ENCODE measurements at places on chromosomes 1 and 21.

GRCh38 chr1:94912263-94913184 lies 14.4 kb downstream of the CNN3 start:
- DNase-seq, result no peak

GRCh38 chr1:232932486-232933425 lies 17.7 kb upstream of the NTPCR start:
- no peak for DNase-seq

DNA sequence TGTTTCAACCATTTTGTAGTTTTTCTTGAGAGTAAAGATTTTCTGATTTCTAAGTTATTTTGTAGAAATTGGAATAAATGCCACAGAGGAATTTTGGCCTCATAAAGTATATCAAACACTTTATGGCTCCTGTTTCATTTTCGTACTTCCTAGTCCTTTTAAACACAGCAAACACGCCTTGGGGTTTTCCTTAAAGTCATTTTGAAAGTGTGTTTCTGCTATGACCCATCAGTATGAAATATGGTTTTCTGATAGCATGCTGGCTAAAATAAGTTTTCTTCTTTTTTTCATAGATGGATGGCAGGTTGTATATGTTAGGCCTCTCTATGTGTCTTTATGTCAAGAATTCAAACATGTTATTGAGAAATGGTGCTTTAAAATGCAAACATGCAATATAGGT lies 940.1 kb upstream of the TMPRSS15 start:
- no peak for DNase-seq

DNA sequence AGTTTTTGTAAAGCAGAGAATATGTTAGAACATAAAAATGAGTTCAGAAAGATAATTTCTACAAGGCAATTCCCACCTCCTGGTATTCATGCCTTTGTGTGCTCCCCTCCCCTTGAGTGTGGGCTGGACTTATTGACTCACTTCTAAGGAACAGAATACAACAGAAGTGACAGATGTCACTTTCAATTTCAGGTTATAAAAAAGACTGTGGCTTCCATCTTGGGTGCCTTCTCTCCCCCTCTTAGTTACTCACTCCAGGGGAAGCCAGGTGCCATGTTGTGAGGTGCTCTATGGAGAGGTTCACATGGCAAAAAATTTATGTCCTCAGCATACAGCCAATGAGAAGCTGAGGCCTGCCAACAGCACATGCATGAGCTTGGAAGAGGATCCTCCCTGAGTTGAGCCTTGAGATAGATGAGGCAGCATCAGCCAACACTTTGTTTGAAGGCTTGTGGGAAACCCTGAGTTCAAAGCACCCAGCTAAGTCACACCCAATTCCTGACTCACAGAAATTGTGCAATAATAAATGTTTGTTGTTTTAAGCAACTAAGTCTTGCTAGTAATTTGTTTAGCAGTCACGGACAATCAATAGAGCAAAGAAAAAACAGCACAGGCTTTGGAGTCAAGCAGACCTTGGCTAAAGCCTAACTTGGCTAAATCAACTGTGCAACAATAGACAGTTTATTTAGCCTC lies 73.5 kb upstream of the NGF start:
- DNase-seq, result no peak

GRCh38 chr1:203291201-203292096 lies 13.9 kb upstream of the BTG2 start:
- DNase-seq, result no peak

DNA sequence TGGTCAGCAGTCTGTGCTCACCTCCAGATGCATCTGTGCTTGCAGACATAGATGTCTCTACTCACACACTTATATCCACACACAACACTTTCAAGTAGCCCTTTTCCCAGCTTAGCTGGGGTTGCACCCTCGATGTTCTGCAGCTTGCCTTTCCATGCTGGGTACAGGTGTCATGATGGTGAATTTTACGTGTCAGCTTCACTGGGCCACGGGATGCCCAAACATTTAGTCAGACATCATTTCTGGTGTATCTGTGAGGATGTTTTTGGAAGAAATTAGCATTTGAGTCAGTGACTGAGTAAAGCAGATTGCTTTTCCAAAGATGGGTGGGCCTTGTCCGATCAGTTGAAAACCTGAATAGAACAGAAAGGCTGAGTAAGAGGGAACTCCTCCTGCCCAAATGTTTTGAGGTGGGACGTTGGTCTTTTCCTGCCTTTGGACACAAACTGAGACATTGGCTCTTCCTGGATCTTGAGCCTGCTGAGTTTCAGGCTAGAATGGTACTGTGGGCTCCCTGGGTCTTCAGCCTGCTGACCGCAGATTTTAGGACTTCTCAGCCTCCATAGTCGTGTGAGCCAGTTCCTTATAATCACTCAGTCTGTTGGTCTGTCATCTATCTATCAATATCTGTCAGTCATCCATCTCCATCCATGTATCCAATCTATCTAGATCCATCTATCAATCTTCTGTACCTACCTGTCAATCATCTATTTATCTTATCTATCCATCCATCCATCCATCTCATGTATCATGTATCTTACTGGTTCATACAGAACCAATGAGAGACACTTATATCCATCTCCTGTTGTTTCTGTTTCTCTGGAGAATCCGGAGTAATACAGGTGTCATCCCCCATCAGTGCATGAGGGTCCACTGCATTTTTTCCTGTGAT lies 12.7 kb upstream of the OBSCN start:
- no peak for DNase-seq

GRCh38 chr1:17011092-17011438 lies 663 bp downstream of the ATP13A2 start:
- DNase-seq, result peak; percentile 52

- no peak for DNase-seq
Measured at GRCh38 chr1:63612971-63613370, 19.8 kb downstream of the PGM1 start.

GRCh38 chr1:90357995-90358394 lies 359.1 kb downstream of the BARHL2 start:
- DNase-seq, result peak; percentile 8

- no peak for DNase-seq
Measured at GRCh38 chr1:107678993-107679392, 286.0 kb downstream of the VAV3 start.

GRCh38 chr1:166902279-166902678 lies 26.2 kb upstream of the TADA1 start:
- no peak for DNase-seq

- no peak for DNase-seq
Measured at GRCh38 chr1:87197156-87197555, 131.5 kb upstream of the LMO4 start.

DNA sequence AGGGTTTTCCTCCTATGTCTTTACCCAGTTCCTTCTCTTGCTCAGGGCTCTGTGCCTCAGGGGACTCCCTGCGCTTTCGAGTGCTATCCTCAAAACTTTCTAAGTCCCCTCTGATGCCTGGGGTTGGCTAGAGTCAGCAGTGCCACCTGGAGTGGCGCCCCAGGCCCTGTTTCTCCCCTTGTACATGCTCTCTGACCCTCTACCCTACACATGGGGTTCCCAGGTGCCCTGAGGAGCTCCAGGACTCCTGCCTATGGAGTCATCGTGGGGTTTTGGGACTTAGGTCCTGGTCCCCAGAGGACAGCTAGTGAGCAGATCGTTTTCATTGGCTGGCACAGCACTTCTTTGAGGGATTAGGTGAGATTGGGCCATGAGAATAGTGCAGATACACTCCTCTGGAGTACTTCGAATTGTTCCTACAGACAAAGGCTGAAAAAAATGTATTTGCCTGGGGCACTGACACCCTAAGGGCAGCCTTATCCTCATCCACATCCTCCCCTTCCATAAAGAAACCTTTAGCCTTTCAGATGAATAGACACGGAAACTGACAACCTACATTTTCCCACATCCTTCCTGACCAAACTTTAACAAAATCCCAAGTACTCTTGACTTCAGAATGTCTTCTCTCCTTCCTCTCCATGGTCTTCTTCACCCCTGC lies 41.5 kb downstream of the LGR6 start:
- no peak for DNase-seq

GRCh38 chr1:97685360-97685759 lies 235.5 kb downstream of the DPYD start:
- DNase-seq, result no peak

- DNase-seq, result no peak
Measured at GRCh38 chr1:243528459-243529121, 272.7 kb downstream of the SDCCAG8 start.

DNA sequence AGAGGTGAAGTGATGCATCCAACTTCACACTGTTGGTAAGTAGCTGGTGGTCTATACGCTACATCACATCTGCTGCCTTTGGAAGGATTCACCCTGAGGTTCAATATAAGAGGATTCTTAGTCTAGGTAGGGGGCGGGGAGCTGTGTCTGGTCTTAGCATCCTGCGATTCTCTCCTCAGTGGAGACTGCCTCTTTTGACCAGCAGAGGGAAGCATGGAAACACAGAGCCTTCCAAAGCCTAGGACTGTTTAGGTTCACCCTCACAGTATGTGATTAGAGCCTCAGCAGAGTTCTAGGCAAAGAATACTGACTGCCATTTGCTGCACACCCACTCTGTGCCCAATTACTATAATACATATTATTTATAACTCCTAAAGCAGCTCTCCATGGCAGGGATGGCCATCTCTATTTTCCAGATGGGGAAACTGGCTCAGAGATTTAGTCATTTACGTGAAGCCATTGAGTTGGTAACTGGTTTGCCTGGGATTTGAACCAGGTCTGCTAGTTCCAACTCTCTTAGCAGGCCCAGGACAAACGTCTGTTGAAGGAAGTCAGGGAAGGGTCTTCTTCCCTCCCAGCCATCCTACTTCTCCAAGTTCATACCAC lies 28.9 kb upstream of the EFCAB14 start:
- peak; percentile 19 for DNase-seq

GRCh38 chr21:33075128-33075527 lies 5.2 kb downstream of the OLIG1 start:
- no peak for DNase-seq

GRCh38 chr1:78168306-78168705 lies 122.5 kb downstream of the GIPC2 start:
- no peak for DNase-seq

DNA sequence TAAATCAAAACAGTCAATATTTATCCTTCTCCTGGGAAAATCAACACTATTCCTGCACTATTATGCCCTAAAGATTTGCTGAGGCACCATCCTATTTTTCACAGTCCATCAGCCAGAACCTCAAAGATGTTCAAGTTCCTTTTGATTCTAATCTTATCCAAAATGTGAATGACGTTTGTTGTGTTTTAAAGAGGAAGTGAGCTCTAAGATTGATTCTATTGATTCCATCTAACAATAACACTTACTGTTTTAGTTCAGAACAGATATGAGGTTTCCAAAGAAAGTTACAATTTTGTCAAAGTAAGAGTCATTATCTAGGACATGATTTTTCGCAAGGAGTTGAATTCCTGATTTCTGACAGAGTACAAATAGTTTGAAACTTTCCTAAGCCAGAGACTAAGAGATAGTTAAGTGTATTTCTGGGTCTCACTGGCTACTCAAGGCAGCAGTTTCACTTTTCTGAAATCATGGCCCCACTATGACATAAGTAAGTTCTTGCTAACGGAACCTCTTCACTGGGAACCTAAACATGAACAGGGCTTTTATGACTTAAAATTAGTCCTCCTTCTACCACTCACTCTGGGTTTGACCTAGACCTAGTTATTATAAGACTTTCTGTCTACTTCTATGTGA lies 84.7 kb downstream of the LHX9 start:
- no peak for DNase-seq

GRCh38 chr1:91024481-91025119 lies 2.8 kb upstream of the ZNF644 start:
- no peak for DNase-seq

DNA sequence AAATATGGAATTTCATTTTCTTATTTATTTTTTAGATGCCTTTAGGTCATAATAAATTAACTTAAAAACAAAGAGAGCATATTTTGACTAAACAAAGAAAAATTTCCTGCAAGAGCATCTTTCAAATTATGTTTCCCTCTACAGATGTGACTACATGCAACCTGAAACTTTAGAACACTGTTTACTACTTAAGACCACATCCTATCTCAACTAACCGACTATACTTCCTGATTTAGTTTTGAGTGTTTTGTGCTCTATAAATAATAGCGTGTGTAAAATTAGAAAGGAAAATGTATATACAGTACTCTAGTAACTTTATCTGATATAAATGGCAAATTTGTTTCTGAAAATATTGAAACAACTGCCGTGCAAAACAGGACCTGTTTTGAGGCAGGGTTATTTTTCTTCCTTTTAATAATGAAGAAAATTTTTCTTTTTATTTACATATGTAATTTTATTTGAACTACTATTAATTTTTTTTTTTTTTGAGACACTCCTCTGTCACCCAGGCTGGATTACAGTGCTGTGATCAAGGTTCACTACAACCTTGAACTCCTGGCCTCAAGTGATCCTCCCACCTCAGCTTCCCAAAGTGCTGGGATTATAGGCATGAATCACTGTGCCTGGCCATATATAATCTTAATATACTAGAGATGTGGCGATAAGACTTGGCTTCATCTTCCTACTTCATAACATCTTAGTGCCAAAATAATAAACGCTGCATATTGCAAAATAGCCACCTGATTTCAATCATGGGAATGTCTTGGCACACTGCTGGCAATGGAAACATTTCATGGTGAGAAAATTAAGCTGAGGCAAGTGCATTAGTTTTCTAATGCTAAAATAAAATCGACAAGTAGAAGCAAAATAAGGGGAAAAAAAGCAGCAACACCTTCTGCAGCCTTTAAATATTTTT lies 12.3 kb downstream of the ZRANB2 start:
- DNase-seq, result no peak

- no peak for DNase-seq
Measured at GRCh38 chr1:218430822-218431221, 85.7 kb downstream of the TGFB2 start.

- no peak for DNase-seq
Measured at GRCh38 chr1:222759451-222760035, 22.5 kb downstream of the FAM177B start.

GRCh38 chr21:32468681-32469111 lies 56.2 kb downstream of the EVA1C start:
- DNase-seq, result no peak

- no peak for DNase-seq
Measured at GRCh38 chr21:44432841-44433790, 22.2 kb upstream of the LRRC3 start.

GRCh38 chr1:223711747-223712193 lies 569 bp upstream of the CAPN2 start:
- DNase-seq, result no peak

GRCh38 chr1:24567792-24568388 lies 12.0 kb downstream of the NCMAP start:
- DNase-seq, result no peak

GRCh38 chr1:29569971-29570634 lies 333.8 kb downstream of the PTPRU start:
- DNase-seq, result no peak
